ENCODE measurements at places on chromosomes 6 and 20. TPM values are rescaled to one million over a fixed set of nuclear protein-coding genes. Genes with fewer than 3 reads are reported as not detected.

DNA sequence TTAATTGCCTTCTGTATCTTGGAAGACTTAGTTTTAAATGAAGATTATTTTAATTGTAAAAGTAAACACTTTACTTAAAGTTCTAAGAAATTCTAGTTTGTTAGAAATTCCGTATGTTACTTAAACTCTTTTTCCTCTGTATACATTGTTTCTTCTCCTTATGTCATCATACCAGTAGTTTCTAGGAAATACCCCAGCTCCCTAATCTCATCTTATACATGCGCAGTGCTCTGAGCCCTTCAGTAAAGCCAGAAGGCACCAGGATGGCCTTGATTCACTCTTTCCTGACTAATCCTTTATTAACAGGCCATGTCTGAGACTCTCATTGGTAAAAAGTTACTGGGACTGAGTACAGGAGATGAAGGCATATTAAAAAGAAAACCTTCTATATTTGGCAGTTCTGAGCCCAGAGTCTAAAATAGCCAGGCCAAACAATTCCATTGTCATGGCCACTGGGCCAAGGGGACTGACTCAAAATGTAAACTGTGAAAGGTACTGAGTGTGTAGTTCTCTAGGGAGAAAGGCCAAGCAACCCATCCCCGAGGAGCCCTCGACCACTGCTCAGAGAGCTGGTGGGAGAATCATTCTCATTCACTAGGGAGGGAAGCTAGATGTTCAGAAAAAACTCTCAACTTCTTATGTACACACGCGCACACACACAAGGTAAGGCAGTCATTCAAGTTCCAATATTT is 25.0 kb downstream of the SLC22A1 start:
- no peaks in the 10 kb centered on the region for H3K4me1 ChIP-seq
- H3K27me3 ChIP-seq: no peaks in the 10 kb centered on the region
- no peak for DNase-seq

DNA sequence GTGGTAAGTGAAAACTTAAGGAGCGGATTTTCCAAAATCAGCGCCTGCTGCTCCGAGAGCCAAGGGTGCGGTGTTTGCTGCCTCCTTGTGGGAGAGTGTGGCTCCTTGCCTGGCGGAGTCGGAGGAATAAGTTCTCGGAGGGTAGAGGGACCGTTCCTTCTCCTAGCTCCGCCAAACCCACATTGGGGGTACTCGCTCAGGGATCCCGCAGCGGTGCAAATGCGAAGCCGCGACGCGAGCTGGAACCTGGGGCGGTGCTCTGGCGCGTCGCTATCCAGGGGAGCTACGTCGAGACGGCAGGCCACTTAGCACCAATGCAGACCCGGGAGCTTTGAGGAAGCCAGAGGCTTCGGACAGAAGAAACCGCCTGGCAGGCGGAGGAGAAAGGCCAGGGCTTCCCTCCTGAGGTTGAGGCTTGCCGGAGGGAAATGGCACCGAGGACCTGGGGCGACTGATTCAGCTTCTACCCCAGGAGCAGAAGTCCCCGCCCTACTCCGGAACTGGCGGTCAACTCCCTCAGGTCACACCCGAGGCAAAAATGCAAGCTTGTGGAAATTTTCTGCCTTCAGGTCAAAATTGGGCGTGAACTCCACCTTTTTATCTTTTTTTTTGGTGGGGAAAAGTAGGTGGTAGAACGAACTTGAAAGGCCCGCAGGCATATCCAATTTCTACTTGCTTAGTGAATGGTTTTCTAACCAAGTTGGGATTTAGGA is 5.7 kb upstream of the DDX43 start:
- no peaks in the 10 kb centered on the region for H3K4me1 ChIP-seq
- H3K36me3 ChIP-seq: no peaks in the 10 kb centered on the region
- H3K4me3 ChIP-seq: peak overlapping the region; percentile 73

- DNase-seq: no peak
- H3K4me3 ChIP-seq: no peak overlapping the region
- H3K27ac ChIP-seq: no peak overlapping the region
- no peaks in the 10 kb centered on the region for H3K36me3 ChIP-seq
- no peaks in the 10 kb centered on the region for H3K27me3 ChIP-seq
- no peaks in the 10 kb centered on the region for H3K4me1 ChIP-seq
These were observed 18.0 kb downstream of the CYP24A1 start for GRCh38 chr20:54155736-54156317.

- H3K27ac ChIP-seq: no peak overlapping the region
- no peaks in the 10 kb centered on the region for H3K36me3 ChIP-seq
- H3K27me3 ChIP-seq: peaks cover 3% of the 10 kb centered on the region
- no peak overlapping the region for H3K4me3 ChIP-seq
- no peak for DNase-seq
- H3K4me1 ChIP-seq: no peaks in the 10 kb centered on the region
These were observed 27.5 kb upstream of the AGPAT4 start for GRCh38 chr6:161301338-161301737.

- no peak overlapping the region for H3K4me3 ChIP-seq
- H3K27ac ChIP-seq: no peak overlapping the region
- no peak for DNase-seq
- H3K36me3 ChIP-seq: no peaks in the 10 kb centered on the region
These were observed 9.1 kb upstream of the MANBAL start for GRCh38 chr20:37280403-37280802.

DNA sequence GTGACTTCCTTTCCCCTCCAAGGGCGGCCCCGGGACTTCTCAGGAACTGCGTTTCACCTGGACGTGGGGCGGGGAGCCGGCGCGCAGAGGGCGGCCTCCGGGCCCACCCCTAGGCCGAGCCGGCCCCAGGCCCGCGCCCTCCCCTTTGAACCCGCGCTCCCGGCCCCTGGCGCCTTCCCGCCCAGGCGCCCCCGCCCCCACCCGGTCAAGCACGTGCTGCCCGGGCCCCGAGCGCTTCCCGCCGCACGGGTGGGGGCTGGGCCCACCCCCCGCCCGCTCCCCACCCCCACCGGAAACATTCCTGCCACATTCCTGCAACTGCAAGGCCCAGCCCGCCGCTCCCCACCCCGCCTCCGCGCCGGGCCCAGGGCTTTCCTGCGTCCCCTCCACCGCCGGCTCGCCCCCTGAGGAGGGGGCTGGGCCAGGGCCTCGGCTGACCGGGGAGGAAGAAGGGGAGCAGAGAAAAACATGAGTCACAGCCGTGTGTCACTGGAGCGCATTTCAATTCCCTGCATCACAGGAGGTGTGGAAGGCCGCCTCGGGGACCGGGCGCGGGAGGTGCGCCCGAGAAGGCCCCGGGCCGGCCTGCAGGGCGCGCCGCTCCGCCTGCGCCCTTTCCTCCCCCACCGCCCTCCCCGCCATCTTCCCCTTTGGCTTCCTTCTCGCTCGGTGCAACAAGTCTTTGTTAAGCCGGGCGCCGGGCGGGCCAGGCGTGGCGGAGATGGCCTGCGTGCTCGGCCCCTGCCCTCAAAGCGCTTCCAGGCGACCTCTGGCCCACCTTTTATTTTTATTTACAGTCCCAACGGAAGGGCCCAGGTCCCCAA is 1.2 kb upstream of the HMGA1 start:
- peaks cover 15% of the 10 kb centered on the region for H3K4me1 ChIP-seq
- H3K4me3 ChIP-seq: peak overlapping the region; percentile 66
- DNase-seq: peak; percentile 73
- no peaks in the 10 kb centered on the region for H3K36me3 ChIP-seq

- no peak for DNase-seq
- no peak overlapping the region for H3K27ac ChIP-seq
- no peak overlapping the region for H3K4me3 ChIP-seq
- no peaks in the 10 kb centered on the region for H3K36me3 ChIP-seq
These were observed 121.7 kb upstream of the CCN2 start for GRCh38 chr6:132072831-132073230.

- DNase-seq: no peak
- H3K4me1 ChIP-seq: no peaks in the 10 kb centered on the region
- H3K36me3 ChIP-seq: no peaks in the 10 kb centered on the region
- no peaks in the 10 kb centered on the region for H3K27me3 ChIP-seq
- no peak overlapping the region for H3K27ac ChIP-seq
These were observed 58.1 kb upstream of the SHLD1 start for GRCh38 chr20:5691918-5692618.

GRCh38 chr6:53947780-53948179 is 153.0 kb downstream of the LRRC1 start:
- no peak overlapping the region for H3K4me3 ChIP-seq
- H3K27me3 ChIP-seq: no peaks in the 10 kb centered on the region

DNA sequence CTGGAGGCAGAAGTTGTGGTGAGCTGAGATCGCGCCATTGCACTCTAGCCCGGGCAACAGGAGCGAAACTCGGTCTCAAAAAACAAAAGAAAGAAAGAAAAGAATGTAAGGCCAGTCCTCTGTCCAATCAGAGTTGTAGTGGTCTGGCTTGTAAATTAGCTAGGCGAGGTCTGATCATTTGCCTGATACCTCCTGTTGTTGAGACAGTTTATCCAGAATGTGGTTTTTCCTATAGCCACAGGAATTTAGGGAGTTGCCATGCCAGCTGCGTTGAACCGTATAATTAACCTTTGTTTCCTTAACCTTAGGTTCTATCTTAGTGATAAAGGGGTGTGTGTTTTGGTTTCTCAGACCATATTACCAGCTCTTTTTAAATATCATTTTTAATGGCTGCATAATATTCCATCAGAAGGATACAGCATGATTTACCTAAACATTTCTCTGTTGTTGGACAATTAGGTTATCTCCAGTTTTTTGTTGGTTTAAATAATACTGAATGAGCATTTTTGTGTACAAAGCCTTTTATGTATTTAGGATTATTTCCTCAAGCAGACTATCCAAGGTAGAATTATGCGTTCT is 11.7 kb upstream of the PPARD start:
- H3K27me3 ChIP-seq: no peaks in the 10 kb centered on the region
- H3K27ac ChIP-seq: no peak overlapping the region
- H3K4me3 ChIP-seq: no peak overlapping the region
- peaks cover 12% of the 10 kb centered on the region for H3K4me1 ChIP-seq

- no peak overlapping the region for H3K27ac ChIP-seq
- no peaks in the 10 kb centered on the region for H3K4me1 ChIP-seq
- H3K36me3 ChIP-seq: no peaks in the 10 kb centered on the region
- H3K4me3 ChIP-seq: no peak overlapping the region
These were observed 86.3 kb upstream of the PROKR2 start for GRCh38 chr20:5402903-5403531.

Gene CPNE5
- 0.09 TPM for polyA plus RNA-seq

Gene ENPP1
- polyA plus RNA-seq: not detected

Gene BEND6
- polyA plus RNA-seq: not detected

Gene HCRTR2
- not detected for polyA plus RNA-seq
